NCI-H1092 treated with DMSO at 0.1 percent for 48 hours (cell line): ENCODE measurements at places on chromosomes 5 and 9.

- no peak for DNase-seq
These were observed 146.6 kb upstream of the PCA3 start for GRCh38 chr9:76617497-76618175.

DNA sequence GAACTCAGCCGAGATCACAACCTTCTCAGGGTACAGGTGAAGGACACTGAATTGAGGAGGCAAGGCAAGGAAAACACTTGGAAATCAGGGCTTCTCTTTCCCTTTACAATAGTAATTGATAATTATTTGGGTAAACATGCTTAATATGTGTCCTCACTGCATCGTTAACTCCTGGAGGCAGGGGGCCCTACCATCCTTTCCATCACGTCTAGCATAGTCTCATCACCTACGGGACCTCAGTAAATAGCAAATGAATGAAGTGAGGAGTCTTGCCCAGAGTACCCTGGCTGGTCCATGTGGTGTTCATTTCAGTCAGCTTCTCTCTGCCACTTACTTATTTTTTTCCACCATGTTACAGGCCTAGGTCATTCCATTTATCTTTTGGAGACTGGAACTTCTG, 2.3 kb downstream of the F2RL1 start:
- DNase-seq, result no peak

DNA sequence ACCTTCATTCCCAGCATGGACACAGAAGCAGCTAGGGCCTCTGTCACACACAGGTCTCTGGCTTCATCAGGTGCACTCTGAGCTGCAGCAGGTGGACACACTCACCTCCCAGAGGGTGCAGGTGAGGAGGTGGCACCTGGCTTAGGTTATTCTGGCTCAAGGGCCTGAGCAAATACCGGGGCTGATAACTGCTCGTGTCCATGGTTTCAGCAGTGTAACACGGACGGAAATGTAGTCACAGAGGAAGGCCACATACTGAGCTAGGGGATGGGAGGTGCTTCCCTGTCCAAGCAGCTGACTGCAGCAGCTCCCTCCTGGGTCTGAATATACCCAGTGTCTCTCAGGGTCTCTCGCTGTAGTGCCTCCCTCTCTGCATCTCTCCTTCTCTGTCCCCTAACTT, 5.7 kb downstream of the PHF2 start:
- DNase-seq, result peak; percentile 78

DNA sequence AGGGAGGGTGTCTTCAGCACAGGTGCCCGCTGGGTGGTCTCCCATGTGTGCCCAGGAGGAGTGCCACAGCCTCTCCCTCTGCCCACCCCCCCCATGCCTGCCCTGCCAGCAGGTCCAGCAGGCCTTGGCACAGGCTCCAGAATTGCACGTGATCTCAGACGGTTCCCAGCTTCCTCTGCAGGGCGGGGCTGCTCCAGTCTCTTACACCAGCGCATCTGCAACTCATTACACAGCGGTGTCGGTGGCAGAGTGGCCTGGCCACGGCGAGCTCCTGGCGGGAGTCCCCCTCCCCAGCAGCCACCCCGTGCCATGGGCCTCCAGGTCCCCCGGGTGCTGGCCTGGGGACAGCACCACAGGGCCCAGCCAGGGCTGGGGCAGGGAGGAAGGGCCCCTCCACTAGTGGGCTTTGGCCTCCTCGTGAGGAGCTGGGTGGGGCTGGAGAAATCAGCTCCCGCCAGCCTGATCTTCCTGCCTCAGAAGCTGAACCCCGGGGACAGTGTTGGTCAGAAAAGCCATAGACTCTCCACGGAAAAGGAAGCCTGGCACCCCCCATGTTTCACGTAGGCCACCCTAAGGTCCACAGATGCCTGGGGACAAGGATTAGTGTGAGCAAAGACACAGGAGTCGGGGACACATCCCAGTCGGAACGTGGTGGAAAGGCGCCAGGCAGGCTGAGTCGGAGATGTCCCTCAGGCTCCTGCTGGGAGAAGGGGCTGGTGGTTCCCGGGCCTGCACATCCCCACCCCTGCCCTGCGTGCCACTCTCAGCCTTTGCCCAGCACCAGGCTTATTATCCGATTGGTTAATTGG, 40.2 kb downstream of the RXRA start:
- DNase-seq, result peak; percentile 95

- no peak for DNase-seq
These were observed 53.6 kb downstream of the S1PR3 start for GRCh38 chr9:89044881-89045280.
